ENCODE measurements at places on chromosomes 3 and 15.

DNA sequence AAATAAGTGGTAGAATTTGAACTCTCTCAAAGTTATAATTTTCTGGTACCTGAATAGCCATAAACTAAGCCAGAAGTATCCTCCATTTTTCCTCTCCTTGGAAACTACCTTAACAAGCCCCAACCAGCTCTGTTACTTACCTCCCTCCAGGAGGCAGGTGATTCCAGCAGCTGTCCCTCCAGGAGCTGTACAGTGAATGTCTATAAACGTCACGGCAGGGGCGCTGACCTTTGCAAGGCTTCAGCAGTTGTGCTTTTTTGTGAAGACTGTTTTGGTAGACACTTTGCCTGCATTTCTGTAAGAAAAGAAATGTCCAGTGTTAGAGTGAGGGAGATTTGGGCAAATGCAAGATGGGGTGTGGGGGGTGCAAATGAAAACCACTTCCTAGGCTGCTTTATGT, 67.2 kb downstream of the LEO1 start:
- no peak for DNase-seq

DNA sequence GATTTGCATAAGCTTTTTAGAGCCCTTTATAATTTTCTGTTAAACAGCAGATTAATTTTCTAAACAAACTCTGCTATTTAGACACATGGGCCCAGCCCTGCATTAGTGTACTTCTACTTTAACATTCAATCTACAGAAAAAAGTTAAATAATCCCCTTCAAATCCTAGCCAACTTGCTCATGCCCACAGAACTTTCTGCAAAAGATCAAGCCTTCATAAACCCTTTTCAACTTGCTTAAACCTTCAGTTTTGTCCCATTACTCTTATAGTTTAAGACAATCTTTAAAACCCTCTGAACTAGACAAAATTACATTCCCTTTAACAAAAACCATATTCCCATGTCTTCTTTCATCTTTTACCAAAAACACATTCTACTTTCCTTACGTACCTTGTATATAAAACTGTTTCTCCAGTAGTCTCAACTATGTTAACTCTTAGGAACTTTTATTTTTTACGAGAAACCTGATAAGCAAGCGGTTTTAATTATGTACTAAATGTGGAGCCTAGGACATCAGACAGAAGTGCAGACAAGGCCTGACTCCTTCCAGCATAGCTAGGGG, 25.2 kb upstream of the ADGRG7 start:
- no peak for DNase-seq

DNA sequence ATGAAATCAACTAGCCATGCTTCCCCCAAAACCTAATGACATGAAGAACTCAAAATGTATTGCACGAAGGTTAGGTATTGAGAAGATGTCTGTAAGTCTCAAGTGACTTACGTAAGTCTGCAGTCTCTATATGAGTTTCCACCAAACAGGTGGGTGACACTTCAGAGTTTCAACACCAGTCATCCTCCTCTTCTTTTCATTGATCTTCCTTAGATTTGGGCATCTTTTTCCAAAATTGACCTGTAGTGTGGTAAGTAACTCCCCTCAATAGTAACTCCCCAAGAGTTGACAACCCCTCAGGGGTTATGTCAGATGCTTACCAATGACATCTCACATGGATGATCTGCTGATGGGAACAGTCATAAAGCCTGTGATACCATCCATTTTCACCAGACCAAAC, 46.1 kb downstream of the GPR176 start:
- no peak for DNase-seq

DNA sequence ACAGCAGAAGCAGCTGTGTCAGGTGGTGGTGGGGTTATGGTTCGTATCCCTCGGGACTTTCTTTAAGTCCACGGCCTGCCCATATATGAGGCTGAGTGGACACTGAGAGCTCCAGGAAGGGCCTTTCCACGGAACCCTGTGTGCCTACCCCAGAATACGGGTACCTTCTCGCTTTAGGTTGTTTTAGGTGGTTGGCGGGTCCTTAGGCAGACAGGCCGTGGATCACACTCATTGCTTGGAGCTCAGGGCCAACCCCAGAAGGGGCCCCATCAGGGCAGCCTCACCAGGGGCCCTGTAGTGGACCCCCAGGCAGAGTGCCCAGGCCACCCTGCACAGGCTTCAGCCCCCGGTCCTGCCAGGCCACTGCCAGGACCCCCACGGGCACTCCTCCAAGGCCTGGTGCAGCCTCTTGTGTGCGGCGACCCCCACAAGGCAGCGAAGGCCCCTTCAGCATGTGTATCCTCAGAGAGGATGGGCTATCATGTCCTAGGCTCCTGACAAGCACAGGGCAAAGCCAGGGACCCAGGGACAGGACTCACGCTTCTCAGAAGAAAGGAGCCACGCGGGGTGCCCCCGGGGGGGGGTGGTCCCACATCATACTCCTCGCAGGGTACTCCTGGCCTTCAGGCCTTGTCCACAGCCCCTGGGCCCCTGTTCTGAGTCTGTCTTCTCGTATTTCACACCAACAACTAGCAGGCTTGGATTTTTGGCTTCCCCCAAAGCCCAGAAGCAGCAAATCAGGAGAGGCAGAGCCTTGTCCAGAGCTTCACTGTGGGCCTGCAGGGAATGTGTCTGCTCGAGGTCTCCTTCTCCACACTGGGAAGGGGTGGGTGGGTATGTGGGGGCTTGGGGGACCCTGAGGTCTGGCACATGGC, 93.4 kb downstream of the LRRK1 start:
- DNase-seq: no peak

- DNase-seq: no peak
Observed at GRCh38 chr3:159008401-159008800, 206.5 kb downstream of the MFSD1 start.

DNA sequence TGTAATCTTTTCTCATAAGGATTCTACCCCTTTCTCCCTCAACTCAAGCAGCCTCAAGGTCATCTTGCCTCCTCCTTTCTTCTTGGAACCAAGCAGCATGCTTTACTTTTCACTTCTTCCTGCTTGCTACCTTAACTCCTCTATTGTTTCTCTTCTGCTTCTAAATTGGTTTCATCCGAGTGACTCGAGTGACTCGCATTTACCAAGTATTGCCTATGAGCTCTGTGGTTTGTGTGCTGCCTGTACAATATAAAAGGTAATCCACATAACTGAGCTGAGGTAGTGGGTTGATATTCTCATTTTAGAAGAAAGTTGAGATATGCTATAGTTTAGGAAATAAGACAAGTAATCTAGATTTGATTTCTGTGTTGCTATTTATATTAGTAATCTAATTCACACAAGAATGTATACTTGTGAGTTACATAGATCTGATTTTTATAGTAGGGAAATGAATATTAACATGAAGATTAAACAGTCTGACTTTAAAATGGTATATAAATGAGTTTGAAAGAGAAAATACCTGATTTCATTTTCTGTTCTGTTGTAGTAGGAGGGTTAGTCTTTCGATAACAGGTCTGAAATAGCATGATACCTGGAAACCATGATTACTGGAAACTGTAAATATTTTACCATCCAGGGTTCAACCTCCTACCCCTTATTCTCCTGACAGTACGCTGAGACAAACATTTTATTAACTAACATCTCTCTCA, 5.5 kb downstream of the HHLA2 start:
- DNase-seq: no peak

- no peak for DNase-seq
Observed at GRCh38 chr3:30081904-30082303, 524.5 kb upstream of the TGFBR2 start.

DNA sequence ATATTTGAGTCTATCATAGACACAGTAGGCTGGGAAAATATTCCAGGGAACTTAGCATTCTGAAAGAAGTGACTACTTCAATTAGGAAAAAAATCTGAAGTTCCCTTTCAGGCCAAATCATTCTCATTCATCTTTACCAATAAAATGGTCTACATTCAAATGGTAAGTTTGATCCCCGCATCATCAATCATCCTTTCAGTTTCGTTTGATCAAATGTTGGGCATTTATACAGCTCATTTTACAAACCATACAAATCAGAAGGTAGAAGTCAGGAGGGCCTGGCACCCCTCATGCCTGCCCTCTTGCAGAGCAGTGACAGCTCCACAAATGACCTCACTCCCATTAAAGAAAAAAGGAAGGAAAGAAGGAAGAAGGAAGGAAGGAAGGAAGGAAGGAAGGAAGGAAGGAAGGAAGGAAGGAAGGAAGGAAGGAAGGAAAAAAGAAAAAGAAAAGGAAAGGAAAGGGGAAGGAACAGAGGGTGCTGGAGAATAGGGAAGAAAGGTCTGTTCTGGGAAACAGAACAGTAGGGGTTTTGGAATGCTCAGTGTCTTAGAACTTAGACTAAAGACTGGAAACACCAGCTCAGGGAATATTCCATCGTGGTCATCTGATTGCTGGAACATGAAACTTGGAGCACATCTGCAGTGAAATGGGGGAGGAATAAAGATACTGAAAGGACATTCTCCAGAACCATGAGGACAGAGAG, 86.1 kb downstream of the XXYLT1 start:
- no peak for DNase-seq

- DNase-seq: no peak
Observed at GRCh38 chr3:72157748-72158638, 373.0 kb upstream of the PROK2 start.

DNA sequence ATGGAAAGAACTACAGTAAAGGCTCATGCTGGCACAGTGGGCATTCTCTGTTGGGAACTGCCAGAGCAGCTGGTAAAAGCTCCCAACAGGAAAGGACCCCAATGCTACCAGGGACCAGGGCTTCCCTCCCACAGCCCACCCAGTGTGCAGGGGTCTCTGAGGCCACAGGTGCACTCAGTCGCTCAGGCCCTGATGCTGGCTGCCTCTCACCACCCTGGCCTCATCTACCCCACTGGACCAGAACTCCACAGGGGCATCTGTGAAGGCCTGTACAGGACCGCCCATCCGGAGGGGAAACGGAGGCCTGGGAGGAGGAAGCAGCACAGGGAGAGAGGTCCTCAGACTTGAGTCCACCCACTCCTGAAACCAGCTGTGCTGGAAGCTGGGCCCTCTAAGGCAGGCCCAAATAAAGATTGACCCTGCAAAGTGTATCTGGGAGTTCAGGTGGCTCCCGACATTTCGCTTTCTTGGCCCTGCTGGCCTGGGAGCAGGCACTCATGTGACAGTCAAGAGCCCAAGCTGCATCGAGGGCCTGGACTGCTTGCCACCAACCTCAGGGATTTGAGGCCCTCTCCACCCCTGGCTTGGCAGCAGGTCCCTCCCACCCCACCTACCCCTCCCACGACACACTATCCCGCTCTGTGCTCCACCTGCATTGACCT, 12.7 kb downstream of the KLF15 start:
- no peak for DNase-seq

DNA sequence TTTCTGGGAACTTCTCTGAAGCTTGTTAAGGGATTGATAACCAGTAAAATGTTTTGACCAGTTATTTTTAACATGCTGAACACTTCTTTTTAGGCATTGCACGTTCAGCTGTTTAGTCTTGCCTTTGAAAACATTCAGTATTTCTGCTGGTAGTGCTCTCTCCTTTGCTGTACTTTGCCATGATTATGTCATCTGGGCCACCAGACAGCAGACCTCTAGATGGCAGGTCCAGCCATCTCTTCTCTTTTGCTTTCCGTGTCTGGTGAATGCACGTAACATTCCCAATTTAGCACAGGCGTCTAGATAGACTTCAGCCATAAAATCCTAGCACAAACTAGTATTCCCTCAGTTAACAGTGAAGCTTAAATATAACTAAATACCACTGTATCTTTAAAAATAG, 57.8 kb downstream of the RAB7A start:
- DNase-seq: no peak

GRCh38 chr3:168574455-168575158, 478.9 kb upstream of the GOLIM4 start:
- DNase-seq: no peak

- no peak for DNase-seq
Observed at GRCh38 chr15:55257938-55258337, 31.7 kb downstream of the RAB27A start.

Measured in NCI-H2029 treated with DMSO at 0.1 percent for 48 hours (cell line).